Activated CD4-positive, alpha-beta T cell treated with anti-CD3 and anti-CD28 coated beads for 36 hours (primary cell): ENCODE measurements at places on chromosomes 3 and 15. TPM values are rescaled to one million over a fixed set of nuclear protein-coding genes. Genes with fewer than 3 reads are reported as not detected.

DNA sequence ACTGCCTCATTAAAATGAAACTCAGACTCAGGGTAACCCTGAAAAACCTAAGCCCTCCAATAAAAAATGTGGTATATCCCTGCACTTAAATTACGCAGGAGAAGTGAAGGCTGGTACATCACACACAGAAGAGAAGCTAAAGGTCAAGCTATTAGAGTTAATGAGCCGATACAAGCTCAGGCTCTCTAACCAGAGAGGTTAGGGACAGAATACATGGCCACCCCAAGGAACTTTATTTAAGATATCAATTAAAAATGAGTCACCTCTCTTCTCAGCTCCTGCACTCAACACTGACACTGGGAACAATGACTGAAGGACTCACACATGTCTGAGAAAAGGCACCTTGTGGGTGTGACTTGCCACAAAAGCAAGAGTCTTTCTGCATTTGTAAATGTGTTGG, 800.6 kb upstream of the CFAP20DC start:
- DNase-seq = no peak

GRCh38 chr3:8985411-8985831, 22.1 kb upstream of the RAD18 start:
- DNase-seq = no peak

DNA sequence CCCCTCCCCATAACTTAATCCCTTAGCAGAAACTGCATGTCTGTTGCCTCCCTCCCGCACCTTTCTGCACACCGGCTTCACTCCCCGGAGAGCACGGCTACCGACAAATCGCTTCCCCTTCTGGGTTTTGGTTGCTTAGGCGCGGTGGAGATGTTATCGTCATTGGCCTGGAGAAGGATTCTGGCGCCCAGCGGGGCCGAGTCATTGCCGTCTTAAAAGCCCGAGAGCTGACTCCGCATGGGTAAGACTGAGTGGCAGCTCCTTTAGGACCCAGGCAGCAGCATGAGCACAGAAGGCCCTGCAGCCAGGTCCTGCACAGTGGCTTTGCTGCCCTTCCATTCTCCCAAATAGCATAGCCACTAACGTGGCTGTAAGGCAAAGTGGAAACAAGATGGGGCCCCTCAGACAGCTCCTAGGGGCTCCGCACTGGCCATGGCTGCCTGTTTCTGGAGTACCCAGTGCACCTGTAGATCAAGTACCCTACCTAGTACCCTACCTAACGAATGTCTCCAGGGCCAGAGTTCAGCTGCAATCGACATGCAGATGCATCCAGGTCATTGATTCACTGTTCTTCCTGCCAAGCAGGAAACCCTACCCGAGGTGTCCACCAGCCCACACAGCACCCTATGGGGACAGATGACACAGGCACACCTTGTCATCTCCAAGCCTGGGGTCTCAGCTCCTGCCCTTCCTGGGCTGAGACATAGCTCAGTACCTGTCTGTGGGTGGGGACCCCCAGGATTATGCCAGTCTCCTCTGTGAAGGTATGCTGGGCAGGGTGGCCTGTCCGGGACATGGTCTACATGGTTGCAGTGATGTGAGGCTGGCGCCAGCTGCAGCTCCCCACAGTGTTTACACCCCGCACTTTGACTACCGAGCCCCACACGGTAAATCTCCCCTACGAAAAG, 147.6 kb downstream of the LRRK1 start:
- no peak for DNase-seq

- DNase-seq = no peak
These were observed 22.8 kb downstream of the MESP1 start for GRCh38 chr15:89728254-89728653.

GRCh38 chr15:34324933-34325332, 12.6 kb downstream of the SLC12A6 start:
- no peak for DNase-seq

DNA sequence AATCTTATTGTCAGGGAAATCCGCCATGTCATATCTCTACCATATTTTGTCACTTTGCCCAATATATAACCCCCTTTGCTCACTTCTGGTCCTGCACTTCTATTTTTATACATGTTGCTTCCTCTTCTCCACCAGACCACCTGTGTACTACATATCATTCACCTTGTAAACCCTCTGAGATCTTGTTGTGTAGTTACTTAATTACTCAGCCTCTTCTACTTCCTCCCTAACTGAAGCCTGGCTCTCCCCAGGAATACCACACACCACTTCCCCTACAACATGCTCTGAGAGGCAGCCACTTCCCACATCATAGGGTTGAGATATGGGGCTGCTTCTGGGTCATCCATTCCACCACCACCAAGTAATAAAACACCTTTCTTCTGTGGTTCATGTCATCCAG, 10.0 kb downstream of the HEXA start:
- peak; percentile 15 for DNase-seq

DNA sequence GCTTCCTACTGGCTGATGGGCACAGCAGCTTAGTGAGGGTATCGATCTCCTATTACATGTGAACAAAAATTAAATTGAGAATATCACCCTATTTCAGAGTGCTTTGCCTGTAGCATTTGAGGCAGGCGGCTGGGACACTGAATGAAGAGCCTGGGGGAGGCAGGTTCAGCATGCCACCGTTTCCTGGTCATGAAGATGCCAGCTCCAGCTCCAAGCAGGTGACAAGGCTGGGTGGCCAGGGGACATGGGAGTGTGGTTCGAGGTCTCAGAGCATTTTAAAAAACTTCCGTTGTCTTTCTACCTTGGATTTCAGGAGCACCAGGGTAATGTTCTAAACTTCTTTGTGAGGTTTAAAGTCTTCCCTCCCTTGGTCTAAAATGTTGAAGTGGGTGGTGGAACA, 158.2 kb downstream of the RPLP1 start:
- no peak for DNase-seq

DNA sequence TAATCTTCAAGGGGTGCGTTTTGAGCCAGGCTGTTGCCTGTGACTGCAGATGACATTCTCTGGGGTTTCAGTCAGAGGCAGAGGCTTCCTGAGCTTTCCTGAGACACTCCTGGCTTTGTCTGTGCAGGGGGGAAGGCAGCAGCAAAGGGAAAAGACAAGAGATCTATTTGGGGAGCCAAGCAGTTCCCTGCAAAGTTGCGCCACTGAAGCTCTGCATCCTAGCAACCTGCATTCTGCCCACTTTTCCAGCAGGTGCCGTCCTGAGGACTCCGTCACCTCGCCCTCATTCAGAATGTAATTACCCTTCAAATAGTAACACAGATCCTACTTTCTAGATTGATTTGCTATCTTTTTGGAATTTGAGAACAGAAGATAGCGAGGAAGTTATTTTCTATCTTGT, 1.9 kb upstream of the TMEM158 start:
- no peak for DNase-seq

DNA sequence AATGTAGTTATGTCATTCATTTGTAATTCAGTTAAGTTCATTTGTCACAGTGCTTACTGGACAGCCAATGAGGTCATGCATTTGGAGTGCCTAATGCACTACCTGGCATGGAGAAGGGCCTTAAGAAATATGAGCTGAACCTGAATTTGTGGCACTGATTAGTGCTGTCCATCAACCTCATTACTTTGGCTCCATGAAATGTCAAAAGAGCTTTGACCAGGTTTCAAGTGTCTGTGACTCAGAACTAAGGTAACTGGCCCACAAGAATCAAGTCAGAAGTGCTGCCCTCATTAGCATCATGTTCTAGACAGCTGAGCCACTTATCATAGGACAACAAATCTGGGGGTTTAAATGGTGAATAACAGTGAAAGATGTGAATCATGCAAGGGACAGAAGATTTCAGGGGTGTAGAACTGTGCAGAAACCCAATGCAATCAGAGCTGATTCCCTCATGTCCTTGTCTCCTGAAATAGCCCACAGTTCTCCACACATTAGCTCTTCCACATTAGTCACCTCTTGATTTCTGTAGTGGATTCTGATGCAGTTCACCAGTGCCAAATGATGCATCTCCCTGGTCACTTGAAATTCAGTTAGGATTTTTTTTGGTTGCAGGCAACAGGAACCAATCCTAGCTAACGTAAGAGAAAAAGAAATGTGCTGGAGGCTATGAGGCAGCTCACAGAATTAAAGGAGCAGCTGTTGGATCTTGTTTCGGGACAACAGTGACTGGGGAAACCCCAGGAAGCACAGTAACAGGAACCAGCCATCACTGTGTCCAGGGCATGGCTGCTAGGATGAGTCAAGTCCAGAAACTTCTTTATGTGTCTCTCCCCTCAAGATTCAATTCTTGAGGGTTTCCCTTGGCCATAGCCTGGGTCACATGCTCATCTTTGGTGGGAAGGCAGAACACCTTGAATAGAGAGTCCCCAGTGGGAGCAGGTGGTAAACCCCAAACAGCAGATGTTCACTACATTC, 38.7 kb downstream of the CHST2 start:
- DNase-seq = peak; percentile 28

Gene ERC2
- total RNA-seq = not detected

Gene MUC13
- not detected for total RNA-seq

Gene DCP1A
- total RNA-seq = 33.4 TPM

Gene CDHR4
- total RNA-seq = not detected

Gene PRR20G
- total RNA-seq = not detected

Gene THAP10
- 0.12 TPM for total RNA-seq

Gene WDR93
- total RNA-seq = not detected

Gene IL5RA
- total RNA-seq = 0.28 TPM
